ENCODE measurements at places on chromosomes 4 and X. TPM values are rescaled to one million over a fixed set of nuclear protein-coding genes. Genes with fewer than 3 reads are reported as not detected.

Gene TCP11X2
- total RNA-seq = not detected

DNA sequence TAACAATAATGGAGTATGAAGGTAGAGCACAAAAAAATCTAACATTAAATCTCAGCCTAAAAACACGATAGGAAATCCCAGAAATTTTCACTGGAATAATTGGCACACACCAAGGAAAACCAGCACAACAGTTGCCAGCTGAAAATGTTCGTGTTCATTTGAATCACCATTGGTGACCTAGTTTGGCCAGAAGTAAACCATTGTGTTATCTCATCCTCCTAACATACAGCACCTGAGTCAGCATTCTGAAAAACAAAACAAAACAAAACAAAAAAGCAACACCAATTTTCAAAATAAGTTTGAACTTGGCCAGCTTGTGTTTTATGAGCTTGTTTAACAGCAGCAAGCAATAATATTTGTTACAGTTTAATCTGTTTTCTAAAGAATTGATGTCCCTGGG is 41.1 kb downstream of the UCHL1 start:
- H3K27me3 ChIP-seq = no peaks in the 10 kb centered on the region
- DNase-seq = no peak
- no peak overlapping the region for H3K27ac ChIP-seq
- H3K36me3 ChIP-seq = no peaks in the 10 kb centered on the region

- no peak for DNase-seq
- H3K4me3 ChIP-seq = no peak overlapping the region
- H3K36me3 ChIP-seq = no peaks in the 10 kb centered on the region
Observed at GRCh38 chr4:36477861-36478260, 196.4 kb downstream of the DTHD1 start.

Gene CSAG1
- total RNA-seq = not detected

Gene DIPK2B
- 25.2 TPM for total RNA-seq

DNA sequence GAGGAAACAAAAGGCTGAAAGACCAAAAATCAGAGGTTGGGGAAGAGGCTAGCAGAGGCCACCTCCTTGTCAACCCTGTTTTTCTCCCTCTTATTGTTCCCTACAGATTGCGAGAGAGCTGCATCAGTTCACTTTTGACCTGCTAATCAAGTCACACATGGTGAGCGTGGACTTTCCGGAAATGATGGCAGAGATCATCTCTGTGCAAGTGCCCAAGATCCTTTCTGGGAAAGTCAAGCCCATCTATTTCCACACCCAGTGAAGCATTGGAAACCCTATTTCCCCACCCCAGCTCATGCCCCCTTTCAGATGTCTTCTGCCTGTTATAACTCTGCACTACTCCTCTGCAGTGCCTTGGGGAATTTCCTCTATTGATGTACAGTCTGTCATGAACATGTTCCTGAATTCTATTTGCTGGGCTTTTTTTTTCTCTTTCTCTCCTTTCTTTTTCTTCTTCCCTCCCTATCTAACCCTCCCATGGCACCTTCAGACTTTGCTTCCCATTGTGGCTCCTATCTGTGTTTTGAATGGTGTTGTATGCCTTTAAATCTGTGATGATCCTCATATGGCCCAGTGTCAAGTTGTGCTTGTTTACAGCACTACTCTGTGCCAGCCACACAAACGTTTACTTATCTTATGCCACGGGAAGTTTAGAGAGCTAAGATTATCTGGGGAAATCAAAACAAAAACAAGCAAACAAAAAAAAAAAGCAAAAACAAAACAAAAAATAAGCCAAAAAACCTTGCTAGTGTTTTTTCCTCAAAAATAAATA is 179.9 kb downstream of the AR start:
- peaks cover 2% of the 10 kb centered on the region for H3K36me3 ChIP-seq
- H3K4me1 ChIP-seq = no peaks in the 10 kb centered on the region
- no peaks in the 10 kb centered on the region for H3K27me3 ChIP-seq
- H3K27ac ChIP-seq = no peak overlapping the region
- no peak overlapping the region for H3K4me3 ChIP-seq

Gene MAGEA8
- total RNA-seq = not detected

- no peaks in the 10 kb centered on the region for H3K27me3 ChIP-seq
- DNase-seq = no peak
- H3K27ac ChIP-seq = no peak overlapping the region
- no peak overlapping the region for H3K4me3 ChIP-seq
Observed at GRCh38 chr4:145511913-145512522, 30.4 kb downstream of the SMAD1 start.

DNA sequence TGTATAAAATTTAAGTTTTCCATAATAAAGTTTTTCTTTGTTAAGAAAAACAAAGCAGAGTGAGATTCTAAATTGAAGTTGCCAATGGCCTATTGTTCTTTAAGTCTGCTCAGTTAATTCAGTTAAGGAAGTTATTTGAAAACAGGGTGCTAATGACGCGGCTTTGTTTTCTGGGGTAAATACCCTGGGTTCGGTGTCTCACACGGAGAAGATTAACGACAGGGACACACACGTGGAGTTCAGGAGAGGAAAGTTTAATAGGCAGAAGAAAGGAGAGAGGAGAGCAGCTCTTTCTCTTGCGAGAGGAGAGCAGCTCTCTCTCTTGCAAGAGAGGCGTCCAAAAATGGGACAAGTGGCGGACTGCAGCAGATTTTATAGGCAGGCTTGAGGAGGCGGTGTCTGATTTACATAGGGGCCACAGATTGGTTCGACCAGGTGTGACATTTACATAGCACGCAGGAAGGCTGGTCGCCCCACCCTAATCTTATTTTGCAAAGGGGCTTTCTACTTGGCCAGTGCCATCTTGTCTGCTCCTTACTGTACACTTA is 9.6 kb downstream of the CA5B start:
- H3K4me3 ChIP-seq = no peak overlapping the region
- H3K27me3 ChIP-seq = peaks cover 4% of the 10 kb centered on the region
- H3K27ac ChIP-seq = no peak overlapping the region
- DNase-seq = no peak
- no peaks in the 10 kb centered on the region for H3K36me3 ChIP-seq
- H3K4me1 ChIP-seq = no peaks in the 10 kb centered on the region

GRCh38 chrX:41332408-41333002 is 1.5 kb upstream of the DDX3X start:
- no peak for DNase-seq
- peak overlapping the region; percentile 100 for H3K27ac ChIP-seq
- H3K36me3 ChIP-seq = no peaks in the 10 kb centered on the region
- peaks cover 8% of the 10 kb centered on the region for H3K27me3 ChIP-seq

Gene ADH1B
- total RNA-seq = 223 TPM

- H3K4me3 ChIP-seq = no peak overlapping the region
- H3K27me3 ChIP-seq = no peaks in the 10 kb centered on the region
- H3K4me1 ChIP-seq = no peaks in the 10 kb centered on the region
- DNase-seq = no peak
- H3K27ac ChIP-seq = no peak overlapping the region
Observed at GRCh38 chr4:10203851-10204250, 87.3 kb upstream of the WDR1 start.

- H3K27ac ChIP-seq = no peak overlapping the region
- H3K36me3 ChIP-seq = no peaks in the 10 kb centered on the region
- no peak for DNase-seq
- H3K4me3 ChIP-seq = no peak overlapping the region
Observed at GRCh38 chrX:31459361-31459760, 387.5 kb upstream of the FTHL17 start.

GRCh38 chrX:24018809-24019208 is 8.2 kb downstream of the KLHL15 start:
- no peaks in the 10 kb centered on the region for H3K4me1 ChIP-seq
- DNase-seq = no peak
- H3K36me3 ChIP-seq = no peaks in the 10 kb centered on the region

GRCh38 chr4:66160606-66161005 is 490.3 kb upstream of the EPHA5 start:
- no peak overlapping the region for H3K4me3 ChIP-seq
- H3K4me1 ChIP-seq = no peaks in the 10 kb centered on the region
- H3K36me3 ChIP-seq = no peaks in the 10 kb centered on the region
- H3K27ac ChIP-seq = no peak overlapping the region
- no peaks in the 10 kb centered on the region for H3K27me3 ChIP-seq
- DNase-seq = no peak

DNA sequence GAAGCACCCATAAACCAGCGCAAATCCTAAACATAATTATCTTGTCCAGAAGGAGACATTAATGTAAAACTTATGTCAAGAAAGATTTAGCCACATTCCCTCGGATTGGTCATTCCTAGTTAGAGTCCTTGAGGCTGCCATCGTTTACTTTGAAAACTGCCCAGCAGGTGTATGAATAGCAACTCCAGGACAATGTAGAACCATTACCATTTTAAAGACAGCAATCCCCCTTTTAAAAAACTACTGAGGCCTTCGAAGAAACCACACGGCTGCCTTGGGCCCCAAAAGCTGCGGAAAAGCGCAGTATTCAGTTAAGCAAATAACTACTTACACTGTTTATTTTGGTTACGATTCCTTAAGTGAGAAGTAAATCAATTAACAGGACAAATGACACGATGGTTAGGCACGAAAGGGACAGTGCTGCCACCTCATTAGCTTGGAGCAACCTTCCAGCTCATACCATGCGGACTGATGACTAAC is 822 bp upstream of the SGMS2 start:
- H3K27me3 ChIP-seq = no peaks in the 10 kb centered on the region
- no peaks in the 10 kb centered on the region for H3K36me3 ChIP-seq
- peak overlapping the region; percentile 88 for H3K27ac ChIP-seq

DNA sequence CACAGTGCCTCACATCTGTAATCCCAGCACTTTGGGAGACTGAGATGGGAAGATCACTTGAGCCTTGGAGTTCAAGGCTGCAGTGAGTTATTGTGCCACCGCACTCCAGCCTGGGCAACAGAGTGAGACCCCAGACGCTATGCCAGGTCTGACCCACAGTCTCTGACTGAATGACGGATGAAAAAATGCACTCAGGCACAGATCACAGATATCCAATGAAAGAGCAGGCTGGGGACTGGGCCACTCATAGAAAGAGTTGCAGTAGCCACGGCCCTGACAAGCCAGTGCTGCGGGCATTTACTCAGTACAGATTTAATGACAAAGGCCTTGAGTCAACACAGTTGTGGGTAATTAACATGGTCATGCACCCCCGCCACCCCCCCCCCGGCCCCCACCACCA is 22.7 kb downstream of the NUDT6 start:
- no peak overlapping the region for H3K27ac ChIP-seq
- H3K27me3 ChIP-seq = no peaks in the 10 kb centered on the region
- no peaks in the 10 kb centered on the region for H3K4me1 ChIP-seq
- DNase-seq = no peak
- H3K36me3 ChIP-seq = no peaks in the 10 kb centered on the region
- no peak overlapping the region for H3K4me3 ChIP-seq

Gene TGIF2LX
- not detected for total RNA-seq

DNA sequence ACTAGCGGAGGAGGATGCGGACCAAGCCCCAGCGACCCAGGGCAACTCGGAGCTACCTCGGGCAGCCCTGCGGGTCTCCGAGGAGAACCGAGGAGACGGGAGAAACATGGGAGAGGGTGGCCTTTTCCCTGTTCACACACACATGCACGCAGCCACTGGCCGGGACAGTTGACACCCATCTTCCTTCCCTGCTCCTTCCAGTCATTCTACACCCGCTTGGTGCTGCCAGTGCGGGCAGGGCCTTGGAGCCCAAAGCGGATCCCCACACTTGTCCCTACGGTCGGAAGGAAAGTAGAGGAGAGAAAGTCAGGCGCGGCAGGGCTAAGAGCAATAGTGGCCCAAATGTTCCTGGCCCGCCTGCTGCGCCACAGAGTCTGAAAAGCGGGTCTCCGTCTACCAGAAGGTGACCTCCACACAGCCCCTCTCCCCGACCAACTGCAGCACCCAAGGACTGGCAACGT is 1.1 kb upstream of the PPP3CA start:
- peaks cover 5% of the 10 kb centered on the region for H3K4me1 ChIP-seq
- no peaks in the 10 kb centered on the region for H3K27me3 ChIP-seq
- H3K36me3 ChIP-seq = no peaks in the 10 kb centered on the region
- DNase-seq = no peak
- peak overlapping the region; percentile 85 for H3K4me3 ChIP-seq
- peak overlapping the region; percentile 98 for H3K27ac ChIP-seq

Gene ADH1C
- total RNA-seq = 9.3 TPM

DNA sequence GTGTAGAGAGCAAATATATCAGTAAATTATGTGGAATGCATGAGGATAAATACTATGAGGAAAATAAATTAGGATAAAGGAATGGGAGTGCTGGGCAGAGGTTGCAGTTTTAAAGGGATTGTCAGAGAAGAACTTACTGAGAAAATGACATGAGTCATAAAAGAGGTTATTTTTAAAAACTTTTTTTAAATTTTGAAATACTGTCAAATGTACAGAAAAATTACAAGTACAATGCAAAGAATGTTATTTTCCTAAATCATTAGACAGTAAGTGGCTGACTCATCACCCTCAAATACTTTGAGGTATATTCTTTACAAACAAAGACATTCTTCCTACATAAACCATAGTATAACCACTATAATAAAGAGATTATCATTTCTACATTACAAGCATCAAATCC is 29.8 kb upstream of the H2AZ1 start:
- H3K27ac ChIP-seq = no peak overlapping the region
- no peaks in the 10 kb centered on the region for H3K4me1 ChIP-seq
- DNase-seq = no peak

DNA sequence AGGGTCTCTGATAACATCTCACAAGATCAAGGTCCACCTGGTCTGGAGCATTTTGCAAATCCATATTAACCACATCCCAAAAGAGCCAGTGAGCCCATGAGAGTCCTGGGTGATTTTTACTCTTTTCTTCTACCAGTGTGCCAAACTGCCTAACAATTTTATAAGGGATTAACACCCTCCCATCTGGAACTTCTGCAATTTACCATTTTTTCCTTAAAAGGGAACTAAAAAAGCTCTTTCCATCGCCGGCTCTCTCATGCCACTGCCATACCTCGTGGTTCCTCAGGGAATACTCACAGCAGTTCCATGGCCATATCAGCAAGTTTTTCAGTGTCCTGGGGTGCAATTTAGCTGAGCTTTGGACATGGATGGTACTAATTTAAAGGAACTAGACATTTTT is 55.7 kb downstream of the SEPSECS start:
- no peak for DNase-seq
- no peaks in the 10 kb centered on the region for H3K27me3 ChIP-seq
- no peak overlapping the region for H3K27ac ChIP-seq

GRCh38 chr4:155982736-155983385 is 29.2 kb upstream of the CTSO start:
- H3K4me1 ChIP-seq = no peaks in the 10 kb centered on the region
- no peak overlapping the region for H3K27ac ChIP-seq
- no peak overlapping the region for H3K4me3 ChIP-seq
- no peaks in the 10 kb centered on the region for H3K27me3 ChIP-seq
- no peaks in the 10 kb centered on the region for H3K36me3 ChIP-seq

Gene SUPT20HL1
- not detected for total RNA-seq

DNA sequence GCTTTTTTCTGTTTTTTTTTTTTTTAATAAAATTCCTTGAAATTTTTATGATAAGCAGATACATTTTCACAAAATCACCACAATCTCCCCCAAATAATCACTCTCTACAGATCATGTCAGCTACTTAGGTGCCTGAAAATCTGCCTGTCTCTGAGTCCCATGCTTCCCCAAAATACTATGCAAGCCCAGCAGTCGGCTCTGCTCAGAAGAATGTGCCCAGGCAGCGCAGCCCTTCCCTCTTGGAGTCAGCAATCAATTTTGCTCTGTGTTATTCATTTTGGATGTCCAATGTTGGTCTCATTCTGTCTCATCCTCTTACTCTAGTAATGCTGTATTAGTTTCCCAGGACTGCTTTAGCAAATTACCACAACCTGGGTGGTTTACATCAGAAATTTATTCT is 24.9 kb upstream of the C1QTNF7 start:
- H3K4me1 ChIP-seq = peaks cover 10% of the 10 kb centered on the region
- H3K36me3 ChIP-seq = no peaks in the 10 kb centered on the region
- no peak overlapping the region for H3K27ac ChIP-seq
- no peak for DNase-seq

Data from kidney (tissue), 22 donors.